ENCODE measurements at places on chromosomes 7 and 10. TPM values are rescaled to one million over a fixed set of nuclear protein-coding genes. Genes with fewer than 3 reads are reported as not detected.

GRCh38 chr7:22474645-22475044 lies 25.3 kb downstream of the STEAP1B start:
- no peak for DNase-seq

- no peak for DNase-seq
Measured at GRCh38 chr7:8444468-8444769, 11.0 kb downstream of the NXPH1 start.

- DNase-seq, result no peak
Measured at GRCh38 chr7:120684463-120684862, 173.5 kb downstream of the TSPAN12 start.

DNA sequence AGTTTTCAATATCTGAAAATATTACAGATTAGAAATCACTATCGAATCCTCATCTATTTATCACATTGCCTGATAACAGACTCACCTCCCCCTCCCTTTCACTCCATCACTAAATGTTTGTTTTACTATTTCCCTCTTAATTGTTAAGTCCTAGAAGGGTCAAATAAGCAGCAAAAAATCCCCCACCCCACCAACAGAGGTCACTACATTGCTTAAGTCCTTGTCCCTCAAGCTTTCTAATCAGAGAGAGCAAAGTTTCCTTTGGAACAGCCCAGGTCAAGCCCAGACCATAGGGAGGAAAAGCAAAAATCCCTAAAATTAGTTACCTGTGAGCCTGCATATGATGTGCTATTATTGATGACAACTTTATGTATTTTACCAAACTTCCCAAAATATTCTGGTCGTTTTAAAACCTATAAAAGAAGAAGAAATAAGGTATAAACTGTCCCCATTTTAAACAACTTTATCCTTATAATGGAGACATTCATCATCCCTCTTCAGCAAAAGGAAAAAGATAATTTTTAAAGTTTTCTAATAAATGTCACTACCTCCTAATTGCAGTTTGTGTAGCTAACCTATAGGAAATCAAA lies 95.0 kb downstream of the CNOT4 start:
- peak; percentile 14 for DNase-seq

DNA sequence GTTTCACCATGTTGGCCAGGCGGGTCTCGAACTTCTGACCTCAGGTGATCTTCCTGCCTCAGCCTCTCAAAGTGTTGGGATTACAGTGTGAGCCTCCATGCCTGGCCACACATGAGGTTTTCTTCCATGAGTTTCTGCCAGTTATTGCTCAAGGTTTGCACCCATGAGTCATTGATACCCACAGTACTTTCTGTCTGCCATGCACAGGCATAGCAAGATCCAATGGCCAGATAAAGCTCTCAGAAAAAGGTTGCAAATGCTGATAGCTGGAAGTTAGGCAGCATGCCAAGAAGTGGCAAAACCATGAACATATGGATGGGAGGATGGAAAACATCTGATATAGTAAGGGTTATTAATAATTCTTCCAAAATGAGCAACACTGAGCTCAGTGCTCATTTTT lies 298.7 kb upstream of the NRG3 start:
- DNase-seq, result peak; percentile 52

Gene SYT15B
- total RNA-seq, result not detected

DNA sequence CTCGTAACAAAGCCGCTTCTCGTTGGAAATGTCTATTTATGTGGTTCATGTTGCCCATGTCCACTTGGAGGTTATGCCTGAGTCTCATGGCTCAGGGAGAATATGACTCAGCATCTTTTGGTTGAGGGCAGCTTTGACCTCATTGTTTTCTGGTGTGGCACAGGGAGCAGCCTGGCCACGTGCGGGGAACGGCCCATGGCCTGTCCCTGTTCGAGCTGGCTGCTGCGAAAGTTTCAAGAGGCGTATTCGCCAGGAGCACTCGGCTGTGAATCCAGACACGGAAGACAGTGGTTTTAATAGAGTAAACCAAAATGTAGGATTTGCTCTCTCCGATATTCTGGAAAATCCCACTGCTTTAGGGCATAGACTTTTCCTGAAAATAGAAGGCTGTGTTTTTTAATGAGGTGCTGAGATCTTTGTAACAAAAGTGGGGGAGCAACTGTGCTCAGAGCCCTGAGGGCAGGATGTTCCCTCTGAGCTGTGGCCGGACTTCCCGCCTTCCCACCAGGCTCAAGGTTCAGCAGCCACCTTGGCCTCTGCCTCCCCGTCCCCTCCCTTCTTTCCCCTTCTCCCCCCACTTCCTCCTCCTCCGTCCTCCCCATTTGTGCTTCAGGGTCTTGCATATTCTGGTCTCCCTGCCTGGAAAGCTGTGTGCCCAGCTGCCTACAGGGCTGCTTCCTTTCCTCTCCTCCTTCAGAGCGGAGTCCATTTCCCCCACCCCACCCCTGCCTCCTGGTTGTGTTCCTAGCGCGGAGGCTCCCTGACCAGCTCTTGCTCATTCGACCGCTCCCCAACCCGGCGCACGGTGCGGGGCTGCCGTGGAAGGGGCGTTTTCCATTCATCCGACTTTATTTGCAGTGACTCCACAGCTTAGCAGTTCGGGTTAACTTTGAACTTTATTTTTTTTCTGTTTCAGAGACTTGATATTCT lies 642.0 kb downstream of the SDK1 start:
- no peak for DNase-seq

GRCh38 chr7:150988230-150989226 lies 2.3 kb upstream of the NOS3 start:
- no peak for DNase-seq

Gene GIMAP7
- total RNA-seq, result not detected

GRCh38 chr7:50270531-50271018 lies 33.9 kb upstream of the IKZF1 start:
- no peak for DNase-seq

GRCh38 chr7:130070861-130071622 lies 708 bp downstream of the KLHDC10 start:
- DNase-seq, result peak; percentile 18

DNA sequence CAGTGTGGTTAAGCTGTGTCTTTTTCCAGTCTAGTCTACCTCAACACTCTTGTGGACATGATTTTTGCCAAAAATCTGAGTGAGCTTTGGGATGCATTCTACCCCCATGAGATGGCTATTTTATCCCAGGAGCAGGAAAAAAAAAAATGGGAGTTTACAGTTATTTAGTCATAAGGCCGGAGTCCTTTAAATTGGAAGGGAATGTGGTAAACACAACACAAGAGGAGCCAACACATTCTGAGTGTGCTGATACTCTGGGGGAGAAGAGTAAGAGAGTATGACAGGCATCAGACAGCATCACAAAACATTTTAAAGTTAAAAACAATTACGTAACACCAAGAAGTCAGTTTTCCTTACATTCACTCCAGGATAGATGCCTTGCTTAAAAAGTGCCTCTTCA lies 46.1 kb downstream of the C1GALT1 start:
- DNase-seq, result no peak

- no peak for DNase-seq
Measured at GRCh38 chr7:88102675-88103074, 117.2 kb downstream of the SRI start.

DNA sequence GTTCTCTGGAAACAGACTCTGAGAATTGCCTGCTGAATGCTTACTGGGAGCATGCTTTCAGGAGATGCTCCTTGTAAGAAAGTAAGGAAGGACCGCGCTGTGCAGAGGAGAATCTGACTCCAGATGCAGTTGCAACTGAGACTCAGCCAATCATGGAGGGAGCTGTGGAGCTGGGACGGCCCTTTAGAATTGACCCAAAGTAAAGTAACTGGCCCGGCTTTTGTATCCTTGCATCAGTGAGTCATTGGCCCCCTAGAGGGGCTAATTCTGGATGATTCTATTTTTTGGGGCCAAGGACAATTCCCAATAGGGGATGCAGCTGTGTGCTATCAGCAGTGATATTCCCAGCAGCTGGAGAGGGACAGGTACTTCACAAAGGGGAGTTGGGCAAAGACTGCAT lies 170.4 kb downstream of the PTEN start:
- no peak for DNase-seq

- no peak for DNase-seq
Measured at GRCh38 chr7:93601363-93601762, 26.8 kb upstream of the CALCR start.

Gene HOXA10
- total RNA-seq, result 4.8 TPM

- no peak for DNase-seq
Measured at GRCh38 chr10:79147796-79148451, 79.2 kb downstream of the ZMIZ1 start.

DNA sequence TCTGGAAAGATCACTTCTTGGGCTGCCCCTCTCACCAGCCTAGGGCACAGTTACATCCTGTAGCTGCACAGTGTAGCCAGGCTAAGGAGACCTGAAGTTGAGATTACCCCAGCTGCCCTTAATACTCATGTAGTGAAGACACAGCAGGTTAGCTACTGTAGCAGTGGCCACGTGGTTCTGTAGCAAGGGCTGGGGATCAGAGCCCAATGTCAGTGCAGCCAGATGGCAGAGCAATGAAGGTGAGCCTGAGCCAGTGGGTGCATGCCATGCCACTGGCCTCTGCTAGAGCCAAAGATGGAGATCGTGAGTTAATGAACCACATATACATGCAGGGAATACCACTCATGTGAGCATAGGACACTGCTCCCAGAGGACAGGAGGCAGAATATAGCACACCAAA lies 15.5 kb downstream of the AMPH start:
- no peak for DNase-seq

DNA sequence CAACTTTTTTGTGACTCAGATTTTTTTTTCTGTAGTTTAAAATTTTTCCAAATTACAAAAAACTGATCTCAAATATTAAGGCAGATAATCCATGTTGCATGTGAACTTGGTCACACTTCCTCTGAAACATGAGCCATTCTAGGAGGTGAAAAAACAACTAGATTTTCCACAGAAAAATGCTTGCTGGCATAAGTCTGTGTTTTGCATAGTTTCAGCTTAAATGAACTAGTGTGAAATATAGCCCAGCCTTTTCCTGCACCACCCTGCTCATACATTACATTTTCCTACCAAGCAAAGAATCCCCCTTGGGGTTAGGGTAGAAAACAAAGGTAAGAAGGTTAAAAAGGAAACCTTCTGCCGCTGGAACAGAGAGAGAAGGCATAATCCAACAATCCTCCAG lies 48.2 kb downstream of the SLC25A13 start:
- no peak for DNase-seq

GRCh38 chr10:91294134-91294906 lies 73.9 kb downstream of the PCGF5 start:
- DNase-seq, result no peak

GRCh38 chr7:25250386-25250785 lies 22.1 kb upstream of the NPVF start:
- DNase-seq, result no peak

DNA sequence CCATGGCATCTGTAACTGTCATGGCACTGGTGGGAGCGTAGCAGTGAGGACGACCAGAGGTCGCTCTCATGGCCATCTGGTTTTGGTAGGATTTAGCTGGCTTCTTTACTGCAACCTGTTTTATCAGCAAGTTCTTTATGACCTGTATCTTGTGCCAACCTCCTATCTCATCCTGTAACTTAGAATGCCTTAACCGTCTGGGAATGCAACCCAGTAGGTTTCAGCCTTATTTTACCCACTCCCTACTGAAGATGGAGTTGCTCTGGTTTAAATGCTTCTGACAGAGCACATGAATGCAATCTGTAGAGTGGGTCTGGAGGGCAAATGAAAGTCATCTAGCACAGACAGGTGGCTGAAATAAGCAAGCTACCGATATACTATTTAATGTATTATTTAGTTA lies 55.3 kb upstream of the OPN4 start:
- DNase-seq, result no peak

- DNase-seq, result no peak
Measured at GRCh38 chr7:27312820-27313219, 70.2 kb downstream of the EVX1 start.

Gene EFCAB10
- 0.31 TPM for total RNA-seq

- peak; percentile 12 for DNase-seq
Measured at GRCh38 chr10:121942749-121943416, 15.1 kb upstream of the ATE1 start.

DNA sequence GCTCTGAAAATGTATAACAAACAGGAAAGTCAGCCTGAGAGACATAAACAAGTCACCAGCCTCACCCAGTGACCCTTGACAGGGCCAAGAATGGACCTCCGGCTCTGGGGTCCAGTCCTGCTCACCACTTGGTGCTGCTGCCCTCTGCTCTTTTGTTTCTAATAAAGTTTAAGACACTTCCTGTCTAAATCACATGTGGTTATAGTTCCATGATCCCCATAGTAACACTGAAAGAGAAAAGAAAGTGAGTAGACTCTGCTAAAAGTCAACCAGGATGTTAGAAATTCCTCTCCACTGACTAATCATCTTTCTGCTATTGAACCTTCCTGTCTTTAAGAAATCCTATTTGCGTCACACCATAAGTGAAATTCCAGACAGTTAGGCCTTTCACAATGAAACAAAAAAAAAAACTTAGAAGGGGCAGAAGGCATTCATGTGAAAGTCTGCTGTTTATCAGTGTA lies 179.2 kb upstream of the BET1 start:
- DNase-seq, result peak; percentile 99

All from foreskin keratinocyte (primary cell).